ENCODE measurements at places on chromosomes 12 and 14.

- no peak for DNase-seq
Observed at GRCh38 chr14:41607304-41607775, 664 bp downstream of the LRFN5 start.

- no peak for DNase-seq
Observed at GRCh38 chr12:102896067-102896466, 21.0 kb downstream of the PAH start.

DNA sequence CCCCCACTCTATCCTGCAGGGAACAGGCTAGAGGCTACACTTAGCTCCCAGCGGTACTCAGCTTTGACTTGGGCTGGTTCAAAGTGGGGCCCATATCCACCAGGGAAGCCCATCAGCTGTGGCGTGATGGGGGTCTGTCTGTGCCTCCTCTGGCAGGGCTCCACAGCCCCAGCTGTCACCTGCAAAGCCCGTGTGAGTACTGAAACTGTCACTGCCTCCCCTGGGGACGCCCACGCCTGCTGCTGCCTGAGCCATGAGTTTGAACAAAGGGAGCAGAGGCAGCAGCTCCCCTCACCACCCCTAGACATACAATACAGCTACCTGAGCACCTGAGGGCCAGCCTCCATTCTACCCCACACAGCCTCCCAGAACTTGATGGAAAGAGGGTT lies 5.0 kb downstream of the REM2 start:
- DNase-seq = no peak

GRCh38 chr12:50839042-50839441 lies 3.7 kb upstream of the TMPRSS12 start:
- DNase-seq = no peak

GRCh38 chr14:94581127-94581999 lies at the start of gene SERPINA5:
TSS of gene SERPINA5 (plus strand) at chr14:94581426. CDS start at chr14:94587363, 5,937 bp downstream.
- no peak for DNase-seq

- peak; percentile 35 for DNase-seq
Observed at GRCh38 chr12:122851820-122852219, 16.6 kb downstream of the HIP1R start.

DNA sequence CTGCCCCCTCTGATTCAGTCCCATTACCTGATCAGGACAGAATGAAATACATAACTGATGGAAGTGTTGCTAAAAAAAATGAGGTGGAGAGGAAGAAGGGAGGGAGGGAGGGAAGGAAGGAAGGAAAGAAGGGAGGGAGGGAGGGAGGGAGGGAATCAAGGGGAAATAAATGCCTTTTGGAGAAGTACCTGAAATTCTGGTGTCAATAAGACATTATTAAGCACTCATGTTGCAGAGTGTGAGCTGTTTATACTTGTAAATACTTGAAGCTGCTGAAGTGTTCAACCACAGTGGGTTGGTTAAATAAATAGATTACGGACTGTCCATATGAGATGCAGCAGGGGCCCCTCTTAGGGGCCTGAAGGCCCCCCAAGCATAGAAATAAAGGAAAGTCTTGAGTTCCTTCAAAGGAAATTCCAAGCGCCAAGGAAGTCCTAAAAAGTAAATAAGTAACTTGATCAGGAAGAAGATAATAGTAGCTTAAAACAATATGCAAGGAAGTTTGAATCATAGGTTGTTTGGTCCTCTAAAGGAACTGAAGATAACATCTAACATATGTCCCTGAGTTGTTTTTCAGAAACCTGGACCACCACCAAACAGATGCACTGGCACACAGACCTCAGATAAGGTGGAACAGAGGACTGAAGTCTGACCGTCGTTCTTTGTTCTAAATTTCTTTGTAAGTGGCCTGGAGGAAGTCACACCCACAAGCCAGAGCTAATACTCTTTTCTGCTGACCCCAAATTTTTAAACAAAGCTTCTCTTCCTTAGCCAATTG lies 110.8 kb downstream of the SEC23A start:
- no peak for DNase-seq

DNA sequence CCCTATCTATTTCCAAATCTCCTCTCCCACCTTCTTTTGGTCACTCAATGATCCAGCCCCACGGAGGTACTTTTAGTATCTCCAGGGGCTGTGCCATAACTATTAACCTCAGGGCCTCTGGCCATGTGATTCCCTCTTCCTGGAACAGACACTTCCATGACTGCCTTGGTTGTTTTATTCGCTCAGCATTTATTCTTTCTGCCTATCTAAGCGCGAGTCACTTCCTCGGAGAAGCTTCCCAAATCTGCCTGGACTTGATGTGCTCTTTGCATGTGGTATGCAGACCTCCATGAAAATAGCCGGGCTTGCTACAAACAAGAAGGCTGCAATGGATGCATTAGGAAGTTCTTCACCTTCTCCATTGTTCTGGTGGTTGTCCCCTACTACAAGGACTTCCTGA lies 939.0 kb upstream of the TMEM132C start:
- no peak for DNase-seq
